ENCODE measurements at places on chromosomes 11 and 22.

DNA sequence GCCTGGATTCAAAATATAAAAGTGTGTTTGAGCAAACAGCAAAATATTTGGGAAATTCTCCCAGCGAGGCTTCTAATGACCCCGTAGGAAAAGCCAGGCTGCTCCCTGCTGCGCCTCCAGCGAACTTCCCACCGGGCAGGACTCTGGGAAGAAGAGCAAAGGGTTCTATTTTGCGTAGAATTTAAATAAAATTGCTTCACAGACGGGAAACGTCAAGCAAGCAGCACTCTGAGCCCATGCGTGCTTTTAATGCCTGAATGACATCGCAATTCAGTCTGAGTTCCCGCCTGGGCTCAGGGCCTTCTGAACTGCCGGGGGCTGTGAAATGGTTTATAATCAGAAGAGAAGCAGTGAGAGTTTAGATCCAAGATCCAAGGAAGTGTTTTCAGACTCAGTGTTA, 775.1 kb downstream of the BRD1 start:
- DNase-seq, result no peak

- DNase-seq, result no peak
Measured at GRCh38 chr11:8810540-8811301, 100.3 kb upstream of the AKIP1 start.

GRCh38 chr11:76524461-76524860, 79.6 kb downstream of the EMSY start:
- DNase-seq, result no peak

DNA sequence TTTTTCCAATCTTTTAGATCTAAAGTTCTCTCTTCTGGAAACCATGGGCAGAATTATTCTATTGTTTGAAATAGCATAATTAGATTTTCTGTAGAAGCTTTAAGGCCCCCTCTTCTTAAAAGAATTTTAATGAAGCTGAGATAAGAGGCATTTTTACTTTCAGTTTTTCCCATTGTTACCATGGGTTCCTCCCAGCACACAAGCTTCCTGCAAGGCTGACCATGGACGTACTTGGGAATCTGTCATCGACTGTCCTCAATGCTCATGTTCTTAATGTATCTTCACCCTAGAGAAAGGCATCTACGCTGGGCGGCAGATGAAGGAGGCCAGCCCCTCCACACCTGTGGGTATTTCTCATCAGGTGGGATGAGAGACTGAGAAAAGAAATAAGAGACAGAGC, 11.1 kb downstream of the OR52K2 start:
- no peak for DNase-seq

GRCh38 chr11:18650859-18651557, 16.9 kb upstream of the SPTY2D1 start:
- DNase-seq, result no peak

- no peak for DNase-seq
Measured at GRCh38 chr11:68632802-68633201, 51.5 kb upstream of the GAL start.

- no peak for DNase-seq
Measured at GRCh38 chr11:2265396-2265795, 5.0 kb downstream of the ASCL2 start.

DNA sequence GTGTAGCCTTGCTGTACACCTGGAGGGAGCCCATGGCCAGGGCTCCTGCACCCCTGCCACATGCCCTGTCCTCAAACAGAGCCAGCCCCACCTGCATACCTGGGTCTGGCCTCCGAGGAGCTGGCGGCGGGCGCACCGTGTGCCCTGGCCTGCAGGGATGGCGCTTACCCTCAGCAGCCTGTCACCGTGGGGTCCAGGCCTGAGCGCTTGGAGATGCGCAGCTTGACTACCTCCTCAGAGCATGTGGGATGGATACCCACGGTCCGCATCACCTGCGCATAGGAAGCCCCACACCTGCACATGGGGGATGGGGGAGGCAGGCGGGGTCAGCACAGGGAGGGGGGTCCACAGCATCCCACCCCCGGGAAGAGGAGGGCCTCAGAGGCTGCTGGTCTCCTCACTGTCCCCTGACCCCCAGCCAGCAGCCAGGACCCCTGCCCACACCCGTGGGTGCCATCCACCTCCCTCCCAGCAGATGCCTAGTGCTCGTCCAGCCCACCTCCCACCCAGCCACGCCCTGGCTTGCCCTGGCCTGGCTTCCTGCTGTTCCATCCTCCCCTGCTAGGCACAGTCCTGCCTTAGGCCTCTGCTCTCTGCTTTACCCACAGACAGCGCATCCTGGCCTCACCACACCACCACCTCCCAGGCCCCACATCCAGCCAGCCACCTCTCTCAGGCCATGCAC, 22.4 kb upstream of the GNB1L start:
- no peak for DNase-seq

DNA sequence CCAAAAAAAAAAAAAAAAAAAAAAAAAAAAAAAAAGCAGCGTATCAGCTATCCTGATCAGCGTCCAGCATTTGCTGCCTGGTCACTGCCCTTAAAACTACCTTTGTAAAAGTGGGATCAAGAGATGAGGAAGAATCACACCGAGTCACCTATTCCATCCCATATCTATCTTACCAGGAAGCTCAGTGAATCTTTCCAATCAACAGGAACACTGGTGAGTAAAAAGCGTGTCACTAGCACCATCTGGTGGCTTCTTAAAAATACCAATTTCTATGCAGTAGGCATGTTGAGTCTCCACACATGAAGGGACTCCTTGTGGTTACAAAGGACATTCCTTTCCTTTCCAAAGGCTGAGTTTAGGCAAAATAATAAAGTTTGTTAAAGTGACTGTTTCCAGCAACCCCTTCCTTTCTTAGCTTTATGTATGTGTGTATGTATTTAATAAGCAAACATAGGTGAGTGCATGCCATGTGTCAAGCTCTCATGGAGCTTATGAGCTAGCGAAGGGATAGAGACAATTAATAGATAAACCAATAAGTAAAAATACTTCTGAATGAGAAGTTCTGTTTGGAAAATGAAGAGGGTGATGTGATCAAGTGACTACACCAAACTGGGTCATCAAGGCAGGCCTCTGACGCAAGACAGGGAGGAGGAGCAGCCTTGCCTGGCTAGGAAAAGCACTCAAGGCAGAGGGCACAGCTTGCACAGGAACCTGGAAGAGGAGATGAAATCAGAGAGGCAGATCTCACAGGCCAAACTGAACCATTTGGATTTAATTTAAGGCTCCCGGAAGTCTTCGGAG, 13.9 kb upstream of the TP53AIP1 start:
- no peak for DNase-seq

DNA sequence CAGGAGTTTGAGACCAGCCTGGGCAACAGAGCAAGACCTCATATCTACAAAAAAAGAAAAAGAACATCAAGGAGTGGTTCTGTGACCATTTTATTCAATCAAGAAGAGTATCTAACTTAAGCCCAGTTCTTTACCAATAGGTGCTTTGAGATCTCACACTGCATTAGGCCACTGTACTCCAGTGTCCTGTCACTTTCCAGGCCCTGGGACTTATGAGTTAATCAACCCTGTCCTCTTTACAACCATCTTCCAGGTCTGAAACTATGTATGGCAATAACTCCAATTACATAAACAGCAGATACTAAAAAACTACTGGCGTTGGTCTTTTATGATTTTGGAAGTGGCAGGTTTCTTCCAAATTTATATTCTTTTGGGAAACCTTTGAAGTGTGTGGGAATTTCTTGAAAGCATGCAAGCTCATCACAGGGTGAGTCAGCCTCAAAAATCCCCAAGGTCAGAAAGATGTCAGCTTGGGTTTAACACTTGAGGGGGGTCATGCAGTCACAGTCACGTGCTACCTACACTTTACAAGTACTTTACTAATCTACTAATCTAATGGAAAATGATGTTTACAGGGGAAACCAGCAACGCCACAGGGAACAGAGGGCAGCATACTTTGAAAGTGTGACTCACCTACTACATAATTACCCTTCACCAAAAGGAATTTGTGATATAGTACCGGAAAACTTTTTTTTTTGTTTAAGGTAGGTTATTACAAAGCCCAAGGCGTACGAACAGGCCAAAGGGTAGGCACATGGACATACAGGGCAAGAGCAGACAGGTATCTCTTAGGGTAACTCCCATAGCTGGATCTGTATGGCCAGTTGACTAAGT, 15.6 kb downstream of the PISD start:
- no peak for DNase-seq

DNA sequence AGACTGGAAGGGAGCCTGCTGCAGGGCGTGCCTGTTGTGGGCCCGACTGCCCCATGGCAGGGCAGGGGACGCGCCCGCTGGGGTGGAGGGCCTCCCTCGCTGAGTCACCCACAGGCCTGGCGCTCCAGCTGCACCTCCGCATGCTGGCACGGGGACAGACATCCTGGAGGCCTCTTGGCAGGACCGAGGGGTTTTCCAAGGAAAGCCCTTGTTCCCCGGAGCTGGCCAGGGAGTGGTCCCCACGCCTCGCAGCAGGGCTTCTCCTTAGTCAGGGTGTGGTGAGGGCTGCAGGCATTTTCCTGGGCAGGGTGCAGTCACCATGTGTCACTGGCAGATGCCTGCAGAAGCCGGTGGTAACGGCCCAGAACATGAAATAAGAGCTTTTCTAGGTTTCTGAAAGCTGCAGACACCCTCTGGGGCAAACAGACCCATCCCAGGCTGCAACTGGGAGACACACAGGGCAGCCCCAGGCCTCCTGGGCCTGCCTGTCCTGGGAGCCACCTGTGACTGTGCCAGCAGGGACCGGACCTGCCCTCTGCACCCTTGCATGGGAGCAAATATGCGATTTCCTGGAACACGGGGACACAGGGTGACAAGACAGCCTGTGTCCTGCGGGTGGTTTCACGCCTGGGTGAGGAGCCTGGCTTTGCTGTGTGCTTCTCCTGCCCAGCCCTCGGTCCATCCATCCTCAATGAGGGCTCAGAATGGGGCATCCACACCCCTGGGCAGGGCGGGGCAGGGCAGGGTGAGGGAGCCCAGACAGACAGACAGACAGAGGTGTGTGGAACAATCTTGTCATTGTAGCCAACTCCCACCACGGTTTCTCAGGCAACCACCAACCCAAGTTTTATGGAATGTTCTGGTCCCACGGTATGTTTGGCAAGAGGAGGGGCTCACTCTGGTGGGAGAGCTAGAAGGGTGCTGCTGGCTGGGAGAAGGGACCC, 43.2 kb upstream of the FADD start:
- DNase-seq, result no peak

GRCh38 chr11:15485432-15485831, 370.7 kb downstream of the INSC start:
- no peak for DNase-seq

- DNase-seq, result no peak
Measured at GRCh38 chr11:82986446-82986845, 84.9 kb downstream of the DDIAS start.

DNA sequence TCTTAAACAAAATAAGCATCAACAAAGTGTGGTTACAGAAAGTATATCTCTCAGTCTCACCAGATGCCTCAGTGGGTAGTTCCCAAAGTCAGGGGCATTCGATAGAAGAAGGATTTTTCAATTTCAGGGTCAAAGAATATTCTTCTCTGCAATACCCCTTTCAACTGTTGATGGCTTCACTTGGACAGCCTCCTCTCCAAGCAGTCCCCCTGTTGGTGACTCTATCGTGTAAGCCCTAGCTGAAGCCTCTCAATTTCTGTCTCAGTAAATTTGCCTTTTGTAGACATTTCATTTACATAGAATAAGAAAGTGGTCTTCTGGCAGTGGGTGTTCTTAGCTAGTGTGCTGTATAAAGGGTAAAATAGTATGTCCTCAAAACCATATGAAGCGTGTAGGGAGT, 11.3 kb upstream of the CCDC83 start:
- DNase-seq, result no peak

DNA sequence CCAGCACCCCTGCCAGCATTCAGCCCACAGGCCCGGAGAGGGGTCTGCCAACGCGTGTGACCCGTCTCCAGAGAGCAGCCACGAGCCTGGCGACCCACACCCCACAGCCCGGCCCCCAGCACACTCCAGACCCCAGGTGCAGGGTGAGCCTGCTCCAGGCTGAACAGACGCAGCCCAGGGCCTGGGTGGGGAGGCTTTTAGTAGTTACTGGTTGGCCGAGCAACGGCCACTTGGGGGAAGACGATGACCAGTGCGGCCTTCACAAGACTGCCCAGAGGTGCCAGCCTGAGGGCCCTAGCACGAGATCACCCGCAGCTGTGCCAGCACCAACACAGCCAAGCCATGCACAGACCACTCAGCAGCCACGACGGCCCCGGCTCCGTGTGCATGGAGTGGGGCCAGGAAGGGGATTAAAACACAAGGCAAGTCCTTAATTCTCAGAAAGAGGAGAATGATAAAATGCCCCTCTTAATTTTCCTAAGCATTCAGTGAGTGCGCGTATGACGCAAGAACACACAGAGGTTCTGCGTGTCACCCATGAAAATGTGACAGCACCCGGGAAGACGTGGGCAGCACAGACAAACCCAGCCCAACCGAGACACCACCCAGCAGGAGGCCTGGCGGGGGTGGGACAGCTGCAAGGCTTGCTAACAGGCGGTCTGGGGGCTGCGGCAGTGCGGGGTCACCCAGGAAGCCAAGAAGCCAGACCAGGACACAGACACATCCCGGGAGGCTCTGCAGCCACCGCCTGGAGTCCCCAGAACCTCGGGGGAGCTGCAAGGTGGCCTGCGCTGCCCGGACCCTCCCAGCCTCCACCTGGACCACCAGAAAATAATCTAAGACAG, 47.6 kb downstream of the BRD1 start:
- no peak for DNase-seq

DNA sequence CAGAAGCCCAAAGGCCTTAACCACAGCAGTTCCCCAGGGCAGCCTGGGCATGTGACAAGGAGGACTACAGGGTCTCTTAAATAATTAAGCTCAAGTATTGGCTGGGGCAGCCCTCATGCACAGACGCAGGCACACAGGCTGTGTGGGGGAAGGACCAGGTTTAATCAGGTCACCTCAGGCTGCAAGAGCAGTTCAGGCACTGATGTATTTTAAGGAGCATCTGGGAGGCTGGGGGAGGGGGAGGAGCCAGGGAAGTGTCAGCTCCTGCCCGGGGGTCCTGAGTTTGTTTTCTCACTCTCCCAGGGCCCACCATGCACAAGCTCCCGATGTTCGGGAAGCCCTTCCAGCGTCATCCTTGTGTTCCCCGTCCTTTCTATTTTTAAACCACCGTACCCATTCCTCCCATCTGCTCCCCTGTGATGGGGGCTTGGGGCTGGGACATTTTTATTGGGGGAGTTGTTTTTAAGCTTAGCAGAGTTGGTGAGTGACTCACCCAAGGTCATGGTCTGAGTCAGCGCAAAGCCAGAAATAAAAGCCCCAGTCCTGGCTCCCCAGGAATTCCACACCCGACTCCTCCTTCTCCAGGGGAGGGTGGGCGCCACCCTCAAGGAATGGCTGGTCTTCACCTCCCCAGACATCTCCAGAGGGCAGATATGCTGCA, 2.4 kb downstream of the CSDC2 start:
- DNase-seq, result no peak

- no peak for DNase-seq
Measured at GRCh38 chr11:109898592-109898991, 194.6 kb upstream of the ZC3H12C start.

- DNase-seq, result no peak
Measured at GRCh38 chr11:77065878-77066228, 918 bp upstream of the CAPN5 start.

- DNase-seq, result no peak
Measured at GRCh38 chr11:69489746-69490365, 8.4 kb downstream of the LINC01488 start.

- no peak for DNase-seq
Measured at GRCh38 chr11:13216019-13216710, 61.4 kb upstream of the BMAL1 start.

Measured in stimulated activated CD8-positive, alpha-beta memory T cell treated with anti-CD3 and anti-CD28 coated beads, Interleukin-12 subunit alpha, Interleukin-12 subunit beta, amount 100 ng/mL, for 4 hours (primary cell).